SK-MEL-5 (cell line): ENCODE measurements at places on chromosomes 5 and 9. TPM values are rescaled to one million over a fixed set of nuclear protein-coding genes. Genes with fewer than 3 reads are reported as not detected.

GRCh38 chr5:138752341-138752950, 779 bp upstream of the CTNNA1 start:
- DNase-seq: peak; percentile 47

DNA sequence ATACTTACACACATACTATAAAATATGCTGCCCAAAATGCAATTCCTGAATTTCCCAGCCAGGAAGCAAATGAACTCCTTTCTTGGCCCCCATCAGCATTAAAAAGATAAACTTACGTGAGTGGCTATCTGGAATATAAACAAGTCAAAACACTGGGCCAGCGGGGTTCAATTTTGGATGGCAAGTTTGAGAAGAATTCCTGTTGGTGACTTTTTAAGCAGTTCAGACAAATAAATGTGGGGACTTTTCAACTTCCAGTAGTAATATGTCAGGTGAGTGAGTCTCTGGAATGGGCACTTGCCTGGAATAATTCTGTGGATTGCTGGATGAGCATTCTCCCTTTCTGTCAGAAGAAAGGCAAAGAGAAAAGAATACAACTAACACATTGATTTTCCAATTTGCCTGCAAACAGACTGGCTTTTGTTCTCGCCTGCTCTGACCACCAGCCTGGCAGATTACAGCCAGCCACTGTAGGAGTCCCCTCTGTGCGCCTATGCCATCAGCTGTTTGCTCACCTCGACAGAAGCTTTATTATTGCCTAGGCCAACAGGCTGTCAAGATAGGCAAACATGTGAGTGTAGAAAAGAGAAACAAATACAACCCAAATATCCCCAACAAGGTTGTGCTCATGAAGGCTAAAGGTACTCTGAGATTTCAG, 78.6 kb downstream of the MRPS27 start:
- DNase-seq: peak; percentile 94

DNA sequence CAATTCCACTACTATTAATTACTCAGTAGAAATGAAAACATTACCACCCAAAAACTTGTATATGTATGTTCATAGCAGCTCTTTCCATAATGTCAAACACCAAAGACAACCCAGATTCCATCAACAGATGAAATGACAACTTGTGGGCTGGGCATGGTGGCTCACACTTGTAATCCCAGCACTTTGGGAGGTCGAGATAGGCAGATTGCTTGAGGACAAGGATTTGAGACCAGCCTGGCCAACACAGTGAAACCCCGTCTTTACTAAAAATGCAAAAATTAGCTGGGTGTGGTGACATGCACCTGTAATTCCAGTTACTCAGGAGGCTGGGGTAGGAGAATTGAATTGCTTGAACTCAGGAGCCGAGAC, 11.5 kb downstream of the UIMC1 start:
- no peak for DNase-seq

The DOK3 gene
- total RNA-seq: 0.98 and 2.0 TPM in 2 replicates

The ANXA1 gene
- 25.0 and 27.0 TPM in 2 replicates for total RNA-seq
